ENCODE measurements at places on chromosomes 2 and 18.

DNA sequence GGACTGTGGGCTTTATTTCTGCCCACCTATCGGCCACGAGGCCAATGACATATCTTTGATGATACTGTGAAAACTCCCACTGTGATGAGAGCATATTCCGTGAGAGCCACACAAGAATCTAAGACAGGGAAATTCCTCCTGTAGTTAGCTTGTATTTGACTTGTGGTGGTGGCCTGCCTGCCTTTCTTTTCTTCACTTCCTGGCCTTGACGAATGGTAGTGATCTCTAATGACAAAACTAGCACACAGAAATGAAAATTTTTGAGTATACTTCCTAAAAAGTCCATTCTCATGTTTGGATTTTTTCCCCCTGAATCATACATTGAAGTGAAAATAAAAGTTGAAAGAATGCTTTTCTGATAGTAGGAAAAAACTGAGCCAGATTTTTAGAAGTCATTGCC is 94.4 kb downstream of the MGAT5 start:
- DNase-seq: no peak
- H3K36me3 ChIP-seq: peaks cover 6% of the 10 kb centered on the region
- H3K27me3 ChIP-seq: no peaks in the 10 kb centered on the region
- H3K27ac ChIP-seq: no peak overlapping the region
- H3K4me1 ChIP-seq: no peaks in the 10 kb centered on the region

DNA sequence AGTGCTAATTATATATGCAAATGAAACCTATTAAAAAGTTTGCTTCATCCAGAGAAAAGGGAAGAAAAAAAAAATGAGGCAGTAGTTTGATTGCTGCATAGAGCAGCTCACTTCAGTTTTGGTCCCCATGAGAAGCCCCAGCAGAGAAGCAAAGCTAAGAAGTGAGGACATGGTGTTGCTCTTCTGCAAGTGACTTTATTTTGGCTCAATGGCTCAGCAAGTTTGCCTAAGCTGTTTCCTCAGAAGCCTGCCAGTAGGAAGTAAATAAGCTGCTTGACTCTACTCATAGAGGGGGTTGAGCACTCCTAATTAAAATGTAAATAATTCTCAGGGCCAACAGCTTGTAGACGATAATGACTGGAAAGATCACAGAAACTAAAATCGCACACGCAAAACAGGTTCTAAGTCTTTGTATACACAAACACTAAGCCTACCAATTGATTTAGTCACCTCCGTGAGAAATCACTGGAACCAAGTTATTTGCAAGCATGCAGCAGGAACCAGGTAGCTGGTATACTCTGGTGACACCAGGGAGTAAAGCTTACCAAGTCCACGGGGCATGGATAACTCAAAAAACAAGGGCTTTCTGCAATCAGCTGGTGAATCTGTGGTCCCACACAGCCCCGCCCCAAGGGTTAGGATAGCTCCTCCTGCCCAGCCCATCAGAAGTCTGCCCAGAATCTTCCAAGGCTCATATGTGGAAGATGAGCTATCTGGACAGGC is 39.7 kb upstream of the NABP1 start:
- H3K27me3 ChIP-seq: no peaks in the 10 kb centered on the region
- peaks cover 45% of the 10 kb centered on the region for H3K4me1 ChIP-seq
- H3K4me3 ChIP-seq: no peak overlapping the region
- H3K27ac ChIP-seq: peak overlapping the region; percentile 6
- no peaks in the 10 kb centered on the region for H3K36me3 ChIP-seq
- no peak for DNase-seq

GRCh38 chr2:76998152-76998551 is 524.0 kb downstream of the LRRTM4 start:
- H3K36me3 ChIP-seq: no peaks in the 10 kb centered on the region
- H3K4me3 ChIP-seq: no peak overlapping the region

DNA sequence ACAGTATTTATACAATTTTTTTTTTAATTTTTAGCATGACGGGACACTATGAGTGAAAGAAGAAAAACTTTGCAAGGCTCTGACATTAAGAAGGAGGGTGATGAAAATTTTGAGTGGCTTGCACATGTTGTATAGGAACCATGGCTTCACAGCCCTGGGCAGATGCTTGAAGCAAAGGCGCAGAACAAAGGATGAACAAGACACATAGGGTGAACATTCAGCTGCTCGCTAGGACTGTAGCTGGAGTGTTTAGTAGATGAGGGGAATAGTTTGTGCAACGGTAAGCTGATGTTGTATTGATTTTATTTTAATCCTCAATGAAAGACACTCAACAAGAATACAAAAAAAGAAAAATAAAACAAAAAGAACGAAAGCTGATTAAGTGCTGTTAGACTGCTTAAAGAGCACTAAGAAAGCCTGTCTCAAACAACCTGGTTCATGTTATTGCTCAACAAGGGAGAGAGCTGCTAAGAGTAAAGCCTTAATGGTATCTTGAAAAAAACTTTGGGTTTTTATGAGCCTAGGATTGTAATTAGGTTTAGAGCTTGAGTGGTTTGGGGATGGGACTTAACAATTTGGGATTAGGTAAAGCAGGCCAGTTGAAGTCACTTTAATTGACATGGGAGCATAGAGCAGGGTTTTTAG is 41.2 kb upstream of the GCFC2 start:
- H3K36me3 ChIP-seq: no peaks in the 10 kb centered on the region
- H3K4me3 ChIP-seq: no peak overlapping the region
- no peak overlapping the region for H3K27ac ChIP-seq
- H3K4me1 ChIP-seq: no peaks in the 10 kb centered on the region
- H3K27me3 ChIP-seq: no peaks in the 10 kb centered on the region

- peaks cover 13% of the 10 kb centered on the region for H3K36me3 ChIP-seq
- no peak for DNase-seq
- H3K4me3 ChIP-seq: no peak overlapping the region
- no peak overlapping the region for H3K27ac ChIP-seq
Observed at GRCh38 chr18:13051950-13052349, 60.8 kb downstream of the CEP192 start.

DNA sequence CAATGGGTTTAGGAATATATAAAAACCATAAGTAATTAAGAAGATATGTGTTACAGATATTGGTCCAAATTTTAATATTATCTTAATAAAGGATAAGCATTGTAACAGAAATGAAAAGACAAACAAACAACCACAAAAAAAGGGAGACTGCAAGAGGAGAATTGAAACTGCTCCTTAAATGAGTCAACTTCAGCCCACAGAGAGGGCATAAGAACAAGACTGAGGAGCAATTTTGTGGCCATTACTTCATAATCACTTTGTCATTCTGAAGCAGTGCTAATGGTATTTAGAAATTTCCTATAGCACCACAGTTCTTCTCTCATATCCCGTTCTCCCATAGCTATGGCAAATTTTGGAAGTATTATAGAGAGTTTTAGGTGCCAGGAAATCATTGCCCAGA is 193.2 kb upstream of the HNMT start:
- no peaks in the 10 kb centered on the region for H3K27me3 ChIP-seq
- no peak for DNase-seq
- no peaks in the 10 kb centered on the region for H3K4me1 ChIP-seq
- no peak overlapping the region for H3K4me3 ChIP-seq

GRCh38 chr2:67772216-67773170 is 290.3 kb downstream of the C1D start:
- no peaks in the 10 kb centered on the region for H3K4me1 ChIP-seq
- H3K36me3 ChIP-seq: no peaks in the 10 kb centered on the region
- H3K27ac ChIP-seq: no peak overlapping the region
- no peaks in the 10 kb centered on the region for H3K27me3 ChIP-seq
- H3K4me3 ChIP-seq: no peak overlapping the region

DNA sequence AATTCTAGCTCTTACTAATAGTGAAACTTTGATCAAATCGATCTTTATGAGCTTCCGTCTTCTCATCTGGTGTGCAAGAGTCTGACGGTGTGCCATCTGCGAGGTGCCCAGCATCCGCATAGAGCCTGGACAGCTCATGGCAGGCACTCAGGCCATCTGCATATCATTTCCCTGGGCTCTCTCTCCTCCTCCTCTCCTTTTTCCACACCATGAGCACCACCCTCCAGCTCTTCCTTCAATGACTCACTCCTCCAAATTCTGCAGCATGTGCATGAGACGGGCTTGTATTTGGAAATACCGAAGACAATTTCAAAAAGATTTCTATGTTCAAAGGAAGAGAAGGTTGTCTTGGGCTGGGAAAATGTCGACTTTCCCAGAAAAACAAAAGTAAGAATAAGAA is 161.1 kb downstream of the CCBE1 start:
- H3K27me3 ChIP-seq: no peaks in the 10 kb centered on the region
- no peak for DNase-seq
- no peak overlapping the region for H3K27ac ChIP-seq
- no peaks in the 10 kb centered on the region for H3K4me1 ChIP-seq

- no peaks in the 10 kb centered on the region for H3K4me1 ChIP-seq
- H3K27ac ChIP-seq: no peak overlapping the region
- H3K4me3 ChIP-seq: no peak overlapping the region
- no peak for DNase-seq
- no peaks in the 10 kb centered on the region for H3K27me3 ChIP-seq
Observed at GRCh38 chr2:238689871-238690389, 158.0 kb upstream of the TWIST2 start.

GRCh38 chr2:134716721-134717243 is 2.0 kb downstream of the TMEM163 start:
- H3K36me3 ChIP-seq: no peaks in the 10 kb centered on the region
- H3K27ac ChIP-seq: no peak overlapping the region
- H3K27me3 ChIP-seq: peaks cover 10% of the 10 kb centered on the region
- DNase-seq: no peak

- H3K27ac ChIP-seq: no peak overlapping the region
- no peak overlapping the region for H3K4me3 ChIP-seq
- no peak for DNase-seq
- H3K4me1 ChIP-seq: no peaks in the 10 kb centered on the region
Observed at GRCh38 chr2:51093016-51093415, 61.1 kb upstream of the NRXN1 start.

DNA sequence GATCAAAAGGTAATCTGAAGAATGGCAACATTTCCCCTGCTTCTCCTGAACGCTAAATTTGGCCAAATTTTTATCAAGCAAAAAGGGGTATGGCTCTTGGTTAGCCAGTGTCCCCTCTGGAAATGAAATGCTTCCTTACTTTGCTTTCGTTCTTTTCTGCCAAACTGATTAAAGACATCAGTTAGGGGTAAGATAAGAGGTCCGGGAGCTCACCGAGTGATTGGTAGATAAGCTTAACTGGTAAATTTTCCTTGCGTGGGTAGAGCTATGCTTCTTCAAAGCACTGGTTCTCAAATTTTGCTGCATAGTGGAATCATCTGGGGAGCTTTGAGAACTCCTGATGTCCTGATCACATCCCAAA is 62.7 kb upstream of the MAPRE2 start:
- DNase-seq: no peak
- H3K4me3 ChIP-seq: peak overlapping the region; percentile 87
- peaks cover 6% of the 10 kb centered on the region for H3K4me1 ChIP-seq
- H3K36me3 ChIP-seq: no peaks in the 10 kb centered on the region

DNA sequence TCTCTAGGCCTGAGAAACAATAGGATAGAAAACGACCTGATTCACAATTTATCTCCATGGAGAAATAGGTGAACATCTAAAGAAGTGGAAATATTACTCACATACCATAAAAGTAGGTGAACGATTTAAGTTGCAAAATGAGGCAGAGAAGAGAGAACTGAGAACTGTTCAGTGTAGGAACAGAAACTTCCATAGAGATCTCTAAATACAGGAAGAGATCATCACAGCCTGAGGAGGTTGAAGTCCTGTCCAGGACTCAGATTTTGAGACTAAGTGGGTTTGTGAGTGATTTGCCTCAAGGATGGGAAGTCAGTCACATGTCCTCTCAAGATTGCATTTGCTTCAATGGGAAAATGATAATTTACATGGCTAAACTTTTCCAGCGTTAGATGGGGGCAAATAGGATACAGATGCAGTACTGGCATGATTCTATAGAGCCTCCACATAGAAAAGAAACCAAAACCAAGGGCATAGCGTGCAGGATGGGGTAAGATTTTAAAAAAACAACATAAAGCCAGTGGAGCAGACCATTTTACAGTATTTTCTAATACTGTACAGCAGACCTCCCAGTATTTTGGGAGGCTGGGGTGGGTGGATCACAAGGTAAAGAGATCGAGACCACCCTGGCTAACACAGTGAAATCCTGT is 68.8 kb downstream of the MEP1B start:
- no peaks in the 10 kb centered on the region for H3K4me1 ChIP-seq
- H3K36me3 ChIP-seq: no peaks in the 10 kb centered on the region
- no peak overlapping the region for H3K4me3 ChIP-seq
- H3K27me3 ChIP-seq: no peaks in the 10 kb centered on the region
- no peak overlapping the region for H3K27ac ChIP-seq
- DNase-seq: no peak

- no peaks in the 10 kb centered on the region for H3K4me1 ChIP-seq
- H3K27ac ChIP-seq: no peak overlapping the region
- no peak overlapping the region for H3K4me3 ChIP-seq
- no peak for DNase-seq
Observed at GRCh38 chr2:172066394-172066886, 18.9 kb upstream of the DLX1 start.

GRCh38 chr2:148545390-148546256 is 98.9 kb upstream of the EPC2 start:
- peaks cover 5% of the 10 kb centered on the region for H3K4me1 ChIP-seq
- H3K27me3 ChIP-seq: no peaks in the 10 kb centered on the region
- no peak for DNase-seq
- H3K27ac ChIP-seq: no peak overlapping the region
- H3K4me3 ChIP-seq: no peak overlapping the region

- H3K27me3 ChIP-seq: no peaks in the 10 kb centered on the region
- no peak for DNase-seq
- H3K36me3 ChIP-seq: peaks cover 39% of the 10 kb centered on the region
- peak overlapping the region; percentile 26 for H3K4me3 ChIP-seq
Observed at GRCh38 chr2:54634021-54634420, 89.4 kb upstream of the EML6 start.

DNA sequence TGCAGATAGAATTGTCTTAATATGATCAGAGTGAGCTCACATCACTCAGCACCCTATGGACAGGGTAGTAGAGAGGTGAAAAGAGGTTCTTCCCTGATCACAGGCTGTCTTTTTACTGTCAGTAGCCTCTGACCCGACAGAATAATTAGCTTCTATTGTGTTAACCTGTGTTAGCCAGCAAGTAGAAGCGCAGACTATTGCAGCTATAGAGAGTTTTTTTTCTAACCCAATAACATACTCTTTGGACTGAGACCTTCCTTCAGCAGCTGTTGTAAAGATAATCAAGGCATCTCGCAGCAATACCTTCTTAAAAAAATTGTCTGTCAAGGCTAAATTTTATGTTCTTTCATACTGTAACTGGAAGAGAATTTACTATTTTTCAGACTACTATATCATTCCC is 670.4 kb downstream of the ADCYAP1 start:
- H3K4me1 ChIP-seq: no peaks in the 10 kb centered on the region
- DNase-seq: no peak
- no peak overlapping the region for H3K4me3 ChIP-seq
- no peaks in the 10 kb centered on the region for H3K27me3 ChIP-seq
- H3K27ac ChIP-seq: no peak overlapping the region
- no peaks in the 10 kb centered on the region for H3K36me3 ChIP-seq
